NCI-H1092 treated with DMSO at 0.1 percent for 48 hours (cell line): ENCODE measurements at places on chromosomes 1 and 21.

DNA sequence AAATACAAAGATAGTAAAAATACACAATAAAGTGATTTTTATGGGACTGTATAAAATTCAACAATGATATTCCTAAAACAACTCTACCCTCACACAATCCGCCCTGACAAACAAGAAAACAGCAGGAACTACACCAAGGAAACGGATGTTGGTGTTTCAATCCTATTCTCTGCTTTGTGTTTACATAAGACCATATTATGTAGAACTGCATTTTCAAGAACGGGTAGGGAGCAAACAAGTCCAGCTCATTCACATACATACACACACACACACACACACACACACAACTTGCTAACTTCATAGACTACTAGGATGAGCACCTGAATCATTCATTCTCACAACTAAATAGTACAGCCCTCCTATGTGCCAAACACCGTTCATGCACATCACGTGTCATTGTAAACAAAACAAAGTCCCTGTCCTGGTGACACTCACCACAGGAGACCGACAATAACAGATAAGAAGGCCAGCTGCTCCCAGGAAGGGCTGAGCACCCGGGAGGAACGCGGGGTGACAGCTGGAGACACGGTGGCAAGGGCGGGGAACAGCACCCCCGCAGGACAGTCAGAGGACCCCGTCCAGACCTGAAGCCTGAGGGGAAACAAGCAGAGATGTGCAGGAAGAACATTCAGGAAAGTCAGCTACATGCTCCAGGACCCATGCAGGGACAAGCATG, 43.0 kb downstream of the NPHP4 start:
- DNase-seq = no peak

GRCh38 chr1:173297798-173298391, 90.8 kb upstream of the TNFSF4 start:
- no peak for DNase-seq

GRCh38 chr1:174837386-174837785, 162.4 kb upstream of the CACYBP start:
- DNase-seq = peak; percentile 5

GRCh38 chr21:40717028-40717427, 129.9 kb downstream of the DSCAM start:
- DNase-seq = peak; percentile 84

DNA sequence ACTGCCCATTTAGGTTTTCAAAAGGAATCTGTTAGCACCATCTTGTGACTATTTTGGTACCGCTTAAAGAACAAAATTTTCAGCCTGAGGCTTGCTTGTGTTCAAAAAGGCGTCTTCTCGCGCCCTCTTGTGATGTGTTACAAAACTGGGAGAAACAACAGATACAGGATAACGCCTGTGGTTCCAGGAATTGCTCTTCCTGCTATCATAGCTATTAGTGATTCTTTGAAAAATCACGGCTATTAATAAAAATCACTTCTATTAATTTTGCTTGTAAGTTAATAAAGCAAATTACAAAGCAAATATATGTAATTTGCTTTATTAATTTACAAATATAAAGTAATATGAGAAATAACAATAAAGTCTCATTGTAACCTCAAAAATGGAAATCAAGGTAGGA, 82.2 kb upstream of the ABCD3 start:
- DNase-seq = peak; percentile 81

DNA sequence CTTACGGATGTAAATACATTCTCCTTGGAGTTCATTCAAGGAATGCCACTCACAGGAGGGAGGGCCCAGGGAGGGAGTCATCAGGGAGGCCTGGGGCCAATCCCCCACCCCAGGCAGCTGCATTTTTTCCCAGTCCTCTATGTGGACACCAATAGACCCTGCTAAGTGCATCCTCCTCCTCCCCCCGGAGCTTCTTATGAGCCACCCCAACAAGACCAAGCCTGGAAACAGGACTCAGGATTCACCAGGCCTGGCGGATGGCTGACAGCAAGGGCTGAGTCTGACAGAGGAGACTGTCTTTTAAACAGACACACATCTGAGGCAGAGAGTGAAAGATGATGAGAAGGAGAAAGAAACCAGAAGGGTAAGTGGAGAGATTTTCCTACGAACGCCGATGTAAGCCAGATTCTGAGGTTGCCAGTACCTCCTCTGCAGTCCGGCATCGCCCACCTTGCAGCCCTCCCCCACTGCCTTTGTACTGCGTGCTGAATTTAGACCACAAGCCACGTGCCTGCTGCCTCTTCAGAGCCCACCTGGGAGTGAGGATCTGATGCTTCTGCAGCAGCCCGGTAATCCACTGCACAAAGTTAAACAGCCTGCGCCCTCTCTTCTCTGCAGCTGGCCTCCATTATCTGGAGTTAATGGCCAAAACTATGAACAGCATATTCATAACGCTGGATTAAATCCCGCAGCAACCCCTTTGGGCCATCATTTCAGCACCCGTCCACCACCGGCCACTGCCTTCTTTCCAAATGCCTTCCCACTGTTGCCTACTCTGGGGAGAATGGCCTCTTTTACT, 17.6 kb upstream of the SFPQ start:
- DNase-seq = no peak
